ENCODE measurements at places on chromosomes 6 and 20.

- peak; percentile 6 for DNase-seq
These were observed 51.0 kb upstream of the ZFP64 start for GRCh38 chr20:52242237-52243230.

- DNase-seq: no peak
These were observed 28.3 kb downstream of the MUC22 start for GRCh38 chr6:31038559-31038958.

- DNase-seq: peak; percentile 76
These were observed 8.9 kb downstream of the MANBAL start for GRCh38 chr20:37298190-37298939.

DNA sequence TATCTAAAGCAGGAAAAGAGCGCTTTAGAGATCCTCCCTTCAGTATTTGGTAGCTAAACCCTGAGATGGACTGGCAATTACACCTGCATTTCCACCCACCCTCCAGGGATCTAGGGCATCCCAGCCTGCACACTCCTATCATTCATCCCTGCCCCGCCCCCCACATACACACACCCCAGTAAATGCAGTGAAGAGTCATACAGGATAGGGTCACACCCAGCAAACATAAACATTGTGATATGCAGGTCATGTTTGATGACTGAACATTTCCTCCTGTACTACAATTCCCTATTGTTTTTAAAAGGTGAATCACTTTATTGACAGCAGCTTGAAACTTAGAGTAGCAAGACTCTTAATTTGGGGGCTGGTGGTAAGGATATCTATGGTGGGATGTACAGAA lies 112.9 kb downstream of the FOXO3 start:
- DNase-seq: no peak

GRCh38 chr6:152378169-152378568 lies 259.0 kb downstream of the SYNE1 start:
- DNase-seq: peak; percentile 50

GRCh38 chr6:92826633-92827032 lies 592.7 kb downstream of the EPHA7 start:
- DNase-seq: no peak

- no peak for DNase-seq
These were observed 7.1 kb downstream of the CDKAL1 start for GRCh38 chr6:20541382-20541781.

GRCh38 chr6:55299286-55299985 lies 27.8 kb upstream of the GFRAL start:
- no peak for DNase-seq

- DNase-seq: no peak
These were observed 4.6 kb upstream of the RGS17 start for GRCh38 chr6:153135681-153136080.

- no peak for DNase-seq
These were observed 119.1 kb downstream of the TENT5A start for GRCh38 chr6:81633391-81633790.

DNA sequence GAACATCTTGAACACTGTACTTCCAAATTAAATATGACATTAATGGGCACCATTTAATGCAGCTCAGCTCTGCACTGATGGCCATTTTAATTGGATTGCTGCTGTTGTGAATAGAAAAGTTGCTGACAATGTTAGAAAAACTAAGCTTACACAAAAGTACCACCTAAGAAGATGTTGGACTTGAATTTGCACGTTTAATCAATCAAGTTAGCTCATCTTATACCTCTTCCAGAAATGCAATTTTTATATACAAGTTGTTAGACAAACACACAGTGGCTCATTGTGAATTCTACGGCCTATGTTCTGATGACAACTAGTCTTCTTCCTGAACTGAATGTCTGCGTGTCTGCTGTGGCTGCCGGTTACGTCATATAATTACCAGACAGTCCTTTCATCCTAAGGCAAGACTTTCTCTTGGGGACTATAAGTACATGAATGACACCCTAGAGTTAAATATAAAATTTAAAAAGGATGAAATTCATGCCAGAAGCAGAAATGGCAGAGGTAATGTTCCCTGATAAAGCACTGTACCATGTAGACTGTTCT lies 330.2 kb downstream of the EPM2A start:
- DNase-seq: no peak

DNA sequence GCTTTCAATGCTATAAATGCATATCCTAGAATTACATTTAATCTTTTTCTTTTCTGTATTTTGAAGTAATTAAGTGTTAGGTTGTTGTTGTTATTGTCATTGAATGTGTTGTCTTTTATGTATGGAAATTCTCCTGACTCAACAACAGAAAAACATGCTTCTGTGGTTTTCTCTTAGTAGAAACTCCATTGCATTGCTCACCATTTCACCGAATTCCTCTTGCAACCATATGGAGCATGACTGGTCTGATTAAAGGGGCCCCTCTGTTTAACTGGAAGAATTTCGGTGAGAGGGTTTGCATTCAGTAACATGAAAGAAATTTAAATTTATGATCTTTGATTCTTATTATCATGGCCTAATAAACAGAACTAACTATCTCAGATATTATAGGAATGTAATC lies 454.3 kb upstream of the JARID2 start:
- DNase-seq: peak; percentile 51
